ENCODE measurements at places on chromosomes 3 and 15.

- DNase-seq, result no peak
Measured at GRCh38 chr3:159604151-159604581, 384.5 kb upstream of the IL12A start.

- DNase-seq, result no peak
Measured at GRCh38 chr15:63572749-63573464, 24.3 kb upstream of the FBXL22 start.

- no peak for DNase-seq
Measured at GRCh38 chr15:50275091-50275490, 9.6 kb upstream of the HDC start.

DNA sequence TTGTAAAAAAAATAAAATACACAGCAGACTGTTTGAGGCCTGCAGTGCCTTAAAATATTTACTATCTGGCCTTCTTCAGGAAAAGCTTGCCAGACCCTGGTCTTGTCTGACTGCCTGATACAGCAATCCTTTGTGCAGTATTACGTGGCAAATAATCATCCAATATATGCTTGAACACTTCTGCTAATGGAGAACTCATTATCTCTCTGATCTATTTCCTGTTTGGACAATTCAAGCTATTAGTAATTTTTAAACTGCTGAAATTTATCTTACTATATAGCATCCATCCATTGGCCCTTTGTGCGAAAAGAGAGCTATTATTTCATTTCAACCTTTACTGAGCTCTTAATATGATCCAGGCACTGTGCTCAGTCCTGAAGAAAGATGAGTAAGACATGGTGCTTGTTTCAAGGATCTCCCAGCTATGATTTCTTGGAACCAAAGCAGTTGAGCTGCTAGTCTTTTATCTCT, 15.9 kb downstream of the ATG7 start:
- DNase-seq, result no peak

- no peak for DNase-seq
Measured at GRCh38 chr3:181457190-181457589, 254.5 kb upstream of the SOX2 start.

DNA sequence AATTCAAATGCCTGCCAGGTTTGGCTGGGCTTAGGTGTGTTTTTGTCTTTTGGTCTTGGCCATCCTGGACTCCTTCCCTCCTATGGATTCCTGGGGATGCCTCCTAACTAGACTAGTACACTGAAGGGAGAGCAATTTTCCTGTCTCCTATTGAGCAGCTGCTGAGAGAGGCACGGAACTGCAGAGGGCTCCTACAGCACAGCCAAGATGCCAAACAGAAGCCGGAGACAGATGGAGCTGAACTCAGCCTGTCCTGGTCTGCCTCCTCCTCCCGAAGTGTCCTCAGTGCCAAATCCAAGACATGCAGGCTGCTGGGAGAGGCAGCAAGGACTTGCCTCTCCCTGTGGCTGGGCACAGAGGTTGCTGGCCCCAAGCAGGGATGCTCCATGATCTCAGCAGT, 256.6 kb upstream of the PROK2 start:
- DNase-seq, result no peak

DNA sequence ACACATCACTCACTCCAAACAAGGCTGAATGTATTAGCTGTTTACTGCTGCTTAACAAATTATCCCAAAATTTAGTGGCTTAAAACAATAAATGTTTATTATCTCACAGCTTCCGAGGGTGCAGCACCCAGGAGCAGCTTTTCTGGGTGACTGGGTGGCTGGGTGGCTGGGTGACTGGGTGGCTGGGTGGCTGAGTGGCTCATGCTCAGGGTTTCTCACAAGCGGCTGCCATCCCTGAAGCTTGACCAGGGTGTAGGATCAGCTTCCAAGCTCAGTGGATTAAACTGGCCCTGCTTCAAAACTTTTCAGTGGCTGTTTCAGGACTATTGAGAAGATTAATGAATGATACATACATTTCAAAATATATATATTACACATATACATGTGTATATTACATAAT, 2.3 kb upstream of the CYP11A1 start:
- no peak for DNase-seq

GRCh38 chr3:157906627-157907026, 199.6 kb downstream of the SHOX2 start:
- DNase-seq, result no peak

DNA sequence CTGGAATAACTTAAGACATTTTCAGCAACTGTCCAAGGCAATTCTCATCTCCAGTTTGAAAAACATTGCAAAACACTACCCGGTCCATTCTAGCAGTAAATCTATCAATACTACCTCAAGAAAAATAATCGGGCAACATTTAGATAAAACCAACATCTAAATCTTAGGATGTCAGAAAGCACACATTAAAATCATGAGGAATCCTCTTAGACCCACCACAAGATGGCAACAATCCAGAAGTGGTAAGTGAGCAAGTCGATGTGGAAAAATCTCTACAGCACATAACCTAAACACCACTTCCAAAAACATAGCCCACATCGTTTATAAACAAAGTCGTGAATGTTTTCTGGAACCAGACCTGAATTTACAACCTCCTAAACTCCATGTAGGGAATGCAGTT, 5.7 kb downstream of the PLCH1 start:
- no peak for DNase-seq

GRCh38 chr3:114846252-114846651, 300.8 kb downstream of the ZBTB20 start:
- no peak for DNase-seq

DNA sequence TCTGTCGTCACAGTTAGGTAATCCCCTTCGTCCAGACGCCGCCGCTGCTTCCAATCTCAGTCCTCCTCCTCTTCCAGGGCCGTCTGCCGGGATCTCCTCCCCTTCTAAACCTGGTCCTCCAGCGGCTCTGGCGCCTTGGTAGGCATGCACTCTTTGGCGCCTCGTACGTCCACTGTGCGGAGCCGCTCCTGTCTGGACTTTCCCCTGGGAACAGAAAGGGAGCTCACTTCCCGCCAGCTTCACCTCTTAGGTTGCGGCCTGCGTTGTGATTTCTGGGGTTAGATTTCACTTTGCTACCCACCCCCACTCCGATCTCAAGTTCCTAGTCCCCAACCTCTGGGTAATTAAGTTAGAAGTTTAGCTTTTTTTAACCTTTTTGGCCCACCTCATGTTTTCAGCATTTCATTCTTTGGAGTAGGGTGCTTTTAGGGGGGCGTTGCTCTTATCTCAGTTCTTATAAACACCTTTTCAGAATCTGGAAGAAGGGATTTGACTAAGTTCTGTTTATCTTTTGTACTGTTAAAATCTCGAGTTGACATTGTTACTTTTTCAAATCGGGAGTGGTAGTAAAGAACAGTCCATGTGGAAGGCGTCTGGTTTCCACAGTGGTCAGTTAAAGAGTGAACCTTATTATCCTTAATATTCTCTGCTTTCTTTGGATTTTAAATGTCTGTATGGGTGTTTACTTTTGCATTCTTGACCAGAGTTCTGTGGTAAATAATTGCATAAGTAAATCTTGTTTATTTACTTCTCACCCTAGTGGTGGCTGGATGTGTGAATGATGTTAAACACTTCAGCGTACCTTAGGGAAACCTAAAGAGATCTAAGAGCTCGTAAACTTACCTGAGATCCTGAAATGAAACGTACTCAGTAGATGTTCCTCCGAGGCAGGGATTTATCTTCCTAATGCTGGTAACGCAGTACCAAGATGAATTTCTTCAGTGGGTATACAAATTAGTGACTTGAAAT, 611 bp downstream of the CTDSPL2 start:
- DNase-seq, result no peak

DNA sequence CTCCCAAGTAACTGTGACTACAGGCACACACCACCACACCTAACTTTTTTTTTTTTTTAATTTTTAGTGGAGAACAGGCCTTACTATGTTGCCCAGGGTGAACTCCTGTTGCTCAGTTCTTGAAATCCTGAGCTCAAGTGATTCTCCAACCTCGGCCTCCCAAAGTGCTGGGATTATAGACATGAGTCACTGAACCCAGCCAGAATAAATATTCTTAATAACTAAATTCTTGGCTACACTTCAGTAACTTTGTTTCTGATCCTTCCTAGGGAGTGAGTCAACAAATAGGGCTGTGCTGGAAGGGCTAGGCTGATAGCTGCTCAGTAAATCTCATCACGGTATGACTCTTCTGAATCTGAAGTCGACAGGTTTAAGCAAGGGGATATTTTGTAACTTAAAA, 56.6 kb downstream of the P3H2 start:
- no peak for DNase-seq

DNA sequence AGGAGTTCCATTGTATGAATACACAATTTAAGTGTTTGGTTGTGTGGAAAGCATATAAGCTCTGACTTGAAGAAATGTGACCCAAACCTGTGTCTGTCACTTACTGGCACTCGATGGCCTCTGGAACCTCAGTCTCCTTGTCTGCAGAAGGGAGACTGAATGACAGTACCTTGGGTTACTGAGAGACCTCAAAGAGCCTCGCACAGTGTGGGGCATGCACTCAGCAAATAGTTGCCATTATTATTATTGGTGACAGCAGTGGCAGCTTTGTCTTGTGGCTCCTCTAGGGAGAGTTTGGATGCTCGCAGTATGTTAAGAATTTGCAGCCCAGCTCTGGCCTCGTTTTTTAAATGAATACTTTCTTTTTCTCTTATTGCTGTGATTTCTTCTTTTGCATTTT, 43.4 kb downstream of the EEFSEC start:
- no peak for DNase-seq

DNA sequence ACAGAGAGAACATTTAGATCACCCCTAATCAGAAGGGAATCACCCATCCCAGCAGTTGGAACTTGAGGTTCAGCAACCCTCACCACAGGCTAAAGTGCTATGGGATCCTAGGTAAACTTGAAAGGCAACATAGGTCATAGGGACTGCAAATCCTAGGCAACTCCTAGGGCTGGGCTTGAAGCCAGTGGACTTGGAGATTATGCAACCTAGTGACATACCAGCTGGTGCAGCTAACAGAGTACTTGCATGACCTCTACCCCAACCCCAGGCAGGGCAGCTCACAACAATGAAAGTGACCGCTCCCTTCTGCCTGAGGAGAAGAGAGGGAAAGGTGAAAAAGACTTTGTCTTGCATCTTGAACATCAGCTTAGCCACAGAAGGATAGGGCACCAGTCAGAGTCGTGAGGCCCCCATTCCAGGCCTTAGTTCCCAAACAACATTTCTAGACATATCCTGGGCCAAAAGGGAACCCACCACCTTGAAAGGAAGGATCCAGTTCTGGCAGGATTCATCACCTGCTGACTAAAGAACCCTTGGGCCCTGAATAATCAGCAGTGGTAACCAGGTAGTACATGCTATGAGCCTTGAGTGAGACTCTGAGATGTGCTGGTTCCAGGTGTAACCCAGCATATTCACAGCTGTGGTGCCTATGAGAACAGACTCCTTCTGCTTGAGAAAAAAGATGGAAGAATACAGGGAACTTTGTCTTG, 37.6 kb upstream of the FBN1 start:
- no peak for DNase-seq

DNA sequence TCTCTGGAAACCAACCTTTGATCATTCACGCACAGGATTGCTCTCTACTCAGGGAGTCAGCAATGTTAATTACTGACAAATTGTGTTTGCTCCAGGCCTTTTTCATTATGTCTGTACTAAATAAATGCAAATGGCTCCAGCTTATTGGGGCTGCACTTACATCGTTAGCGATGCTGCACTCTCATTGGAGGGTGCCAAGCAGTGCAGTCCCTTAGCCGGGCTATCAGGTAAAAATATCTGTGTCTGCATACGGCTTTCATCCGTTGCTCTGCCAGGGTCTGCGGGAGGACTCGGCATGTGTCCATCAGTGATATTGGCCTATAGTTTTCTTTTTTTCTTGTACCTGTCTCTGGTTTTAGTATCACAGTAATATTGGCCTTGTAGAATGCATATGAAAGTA, 471.5 kb upstream of the CADM2 start:
- DNase-seq, result no peak

DNA sequence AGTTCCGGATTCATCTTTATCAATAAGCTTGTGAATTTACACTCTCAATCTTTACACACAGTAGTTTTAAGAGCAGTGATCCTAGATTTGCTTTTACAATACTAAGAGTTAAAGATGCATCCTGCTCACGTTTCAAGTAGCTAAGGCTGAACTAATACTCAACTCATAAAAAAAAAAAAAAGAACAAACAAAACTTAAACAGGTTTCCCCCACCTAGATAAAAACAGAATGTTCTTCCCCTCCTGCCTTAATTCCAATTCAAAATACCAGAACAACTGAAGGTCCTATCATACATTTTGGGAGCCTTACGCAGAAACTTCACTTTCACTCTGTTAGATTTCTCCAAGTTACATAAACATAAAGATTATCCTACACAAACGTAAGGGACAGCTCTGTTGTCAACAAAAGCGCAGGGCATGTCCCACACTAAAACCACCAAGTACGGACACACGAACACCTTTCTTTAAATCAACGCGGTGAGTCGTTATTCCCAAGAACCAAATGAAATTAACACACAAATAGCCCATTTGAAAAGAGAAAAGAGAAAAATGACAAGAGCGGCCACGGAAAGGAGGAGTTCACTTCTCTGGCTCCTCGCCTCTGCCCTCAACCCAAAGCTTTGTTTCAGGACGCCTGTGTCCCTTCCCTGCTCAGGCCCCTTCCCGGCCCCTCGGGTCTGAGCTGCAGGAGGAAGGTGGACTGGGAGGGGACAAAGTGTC, 941 bp downstream of the CBLB start:
- no peak for DNase-seq

GRCh38 chr3:8873740-8874139, 89.5 kb downstream of the RAD18 start:
- DNase-seq, result no peak

DNA sequence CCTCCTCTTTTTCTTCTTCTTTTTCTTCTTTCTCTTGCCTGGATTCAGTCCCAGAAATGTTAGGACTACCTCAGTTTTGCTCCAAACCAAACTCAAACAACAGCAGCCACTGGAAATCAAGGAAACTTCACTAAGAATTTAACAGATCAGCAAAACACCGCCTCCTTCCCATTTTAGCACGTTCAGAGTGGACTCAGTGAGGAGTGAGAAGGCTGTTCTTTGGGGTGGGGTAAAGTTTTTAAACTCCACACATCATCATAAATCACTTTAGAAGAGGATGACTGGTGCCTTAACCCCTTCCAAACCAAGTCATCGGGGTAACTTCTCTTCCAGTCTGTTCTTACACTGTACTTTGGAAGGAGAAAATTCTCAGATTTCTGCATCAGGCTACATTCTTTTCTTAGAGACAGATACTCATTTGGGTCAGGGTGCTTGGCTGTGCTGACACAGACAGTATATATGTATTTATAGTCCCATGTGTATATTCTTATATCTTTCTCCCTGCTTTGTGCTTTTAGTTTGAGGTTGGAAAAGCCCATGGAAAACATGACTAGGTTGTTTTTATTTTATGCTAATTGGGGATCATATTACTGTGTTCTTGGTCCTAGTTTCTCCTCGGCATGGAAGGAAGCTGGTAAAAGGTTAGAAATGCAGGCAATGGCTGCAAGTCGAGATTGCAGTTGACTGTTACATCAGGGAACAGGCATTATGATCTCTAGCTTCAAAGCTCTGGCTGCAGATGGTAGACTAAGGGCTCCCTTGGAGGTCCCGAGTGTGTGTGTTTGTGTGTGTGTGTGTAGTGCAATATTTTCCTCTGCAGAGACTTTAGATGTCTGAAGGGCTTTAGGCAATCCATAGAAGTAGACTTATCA, at the start of gene CCDC80:
Gene CCDC80 (minus strand): TSS at position 214 of the 872 bp plus-strand sequence. CDS start 1,238 bp downstream, outside the sequence.
- DNase-seq, result no peak

- DNase-seq, result no peak
Measured at GRCh38 chr3:139201446-139202225, 142.2 kb upstream of the MRPS22 start.

All from stimulated activated CD4-positive, alpha-beta T cell treated with anti-CD3 and anti-CD28 coated beads, Interleukin-12 subunit alpha, Interleukin-12 subunit beta, amount 100 ng/mL, for 4 hours (primary cell).